ENCODE measurements at places on chromosomes 6 and 20.

DNA sequence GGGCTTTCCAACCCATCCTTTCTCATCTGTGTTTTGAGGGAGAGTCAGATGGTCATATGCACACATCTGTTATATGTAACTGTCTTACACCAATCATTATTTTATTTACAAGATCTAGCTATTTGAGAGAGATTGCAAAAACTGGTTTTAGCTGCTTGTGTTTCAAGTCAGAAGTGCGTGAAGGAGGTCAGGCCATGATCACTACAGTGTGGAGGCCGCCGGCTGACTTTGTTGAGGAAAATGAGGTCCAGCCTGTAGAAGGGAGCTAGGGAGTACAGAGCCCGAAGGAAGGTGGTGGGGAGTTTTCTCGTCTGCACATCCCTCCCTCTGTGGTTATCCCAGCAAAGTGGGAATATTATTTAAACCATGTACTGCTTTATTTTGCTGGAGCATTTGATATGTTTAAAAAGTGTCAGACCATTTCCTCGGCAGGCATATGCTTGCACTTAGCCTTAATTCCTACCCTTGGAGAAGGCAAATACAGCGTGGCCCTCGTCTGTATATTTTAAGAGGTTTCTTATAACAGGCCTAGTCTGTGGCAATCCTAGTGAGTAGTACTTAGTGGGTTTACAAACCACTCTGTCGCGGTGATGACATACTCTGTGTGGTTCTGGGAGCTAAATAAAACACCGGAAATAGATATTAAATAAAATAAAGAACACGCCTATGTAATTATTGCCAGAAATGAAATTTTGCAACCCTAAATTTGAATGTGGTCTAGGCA, 95.6 kb downstream of the UST start:
- DNase-seq = no peak

DNA sequence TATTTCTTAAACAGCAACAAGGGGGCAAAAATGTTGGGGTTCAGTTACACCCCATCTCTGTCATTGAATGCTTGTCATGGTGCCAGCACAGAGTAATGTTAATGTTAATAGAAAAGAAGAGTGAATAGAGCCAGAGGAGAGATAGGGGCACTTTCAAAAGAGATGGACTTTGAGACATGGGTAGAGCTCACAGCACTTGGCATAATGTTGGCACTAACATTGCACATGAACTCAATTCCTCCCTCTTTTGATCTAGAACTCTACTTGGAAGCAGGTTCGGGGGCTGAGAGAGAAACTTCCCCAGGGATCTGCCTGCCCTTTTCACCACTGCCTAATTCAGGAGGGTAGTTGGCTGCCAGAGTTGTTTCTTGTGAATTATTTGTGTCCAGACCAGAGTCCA, 284.6 kb upstream of the PRND start:
- no peak for DNase-seq

GRCh38 chr6:124040655-124041054, 237.0 kb downstream of the NKAIN2 start:
- no peak for DNase-seq

DNA sequence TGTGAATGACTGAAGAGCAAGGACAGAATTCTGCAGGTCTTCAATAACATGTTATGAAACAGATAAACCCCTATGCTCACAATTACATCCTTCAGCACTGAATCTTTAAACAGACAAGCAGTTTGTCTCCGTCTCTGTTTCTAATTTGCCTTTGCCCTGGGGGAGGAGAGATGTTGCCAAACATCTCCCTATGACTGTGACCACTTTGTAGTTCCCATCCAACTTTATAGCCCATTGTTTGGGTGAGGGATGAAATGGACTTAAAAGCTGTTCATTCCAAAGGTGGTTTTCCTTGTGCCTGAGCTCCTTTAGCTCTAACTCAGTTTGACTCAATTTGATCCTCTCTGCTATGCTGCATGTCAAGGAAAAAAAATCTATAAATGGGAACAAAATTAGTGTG, 19.5 kb upstream of the ADTRP start:
- no peak for DNase-seq

DNA sequence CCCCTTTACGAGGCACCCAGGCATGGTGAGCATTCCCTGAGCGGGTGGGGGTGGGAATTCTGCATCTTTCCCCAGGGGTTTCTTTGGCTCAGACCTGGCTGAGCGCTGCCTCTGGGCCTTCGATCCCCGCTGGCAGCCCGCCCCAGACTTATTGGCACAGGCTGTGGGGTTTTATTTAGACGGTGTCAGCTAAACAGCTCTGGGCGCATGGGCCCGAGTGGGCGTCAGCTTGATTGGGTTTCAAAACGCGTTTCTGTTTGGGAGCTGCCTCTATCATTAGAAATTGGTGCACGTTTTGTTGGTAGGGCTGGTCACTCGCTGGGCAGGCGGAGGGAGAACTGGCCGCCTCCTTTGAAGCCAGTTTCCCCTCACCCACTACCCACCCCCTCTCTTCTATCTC, 21.0 kb downstream of the PMEPA1 start:
- DNase-seq = no peak

- no peak for DNase-seq
These were observed 22.0 kb downstream of the KIF13A start for GRCh38 chr6:17965397-17965796.

GRCh38 chr6:19380293-19380692, 456.9 kb upstream of the ID4 start:
- DNase-seq = no peak

DNA sequence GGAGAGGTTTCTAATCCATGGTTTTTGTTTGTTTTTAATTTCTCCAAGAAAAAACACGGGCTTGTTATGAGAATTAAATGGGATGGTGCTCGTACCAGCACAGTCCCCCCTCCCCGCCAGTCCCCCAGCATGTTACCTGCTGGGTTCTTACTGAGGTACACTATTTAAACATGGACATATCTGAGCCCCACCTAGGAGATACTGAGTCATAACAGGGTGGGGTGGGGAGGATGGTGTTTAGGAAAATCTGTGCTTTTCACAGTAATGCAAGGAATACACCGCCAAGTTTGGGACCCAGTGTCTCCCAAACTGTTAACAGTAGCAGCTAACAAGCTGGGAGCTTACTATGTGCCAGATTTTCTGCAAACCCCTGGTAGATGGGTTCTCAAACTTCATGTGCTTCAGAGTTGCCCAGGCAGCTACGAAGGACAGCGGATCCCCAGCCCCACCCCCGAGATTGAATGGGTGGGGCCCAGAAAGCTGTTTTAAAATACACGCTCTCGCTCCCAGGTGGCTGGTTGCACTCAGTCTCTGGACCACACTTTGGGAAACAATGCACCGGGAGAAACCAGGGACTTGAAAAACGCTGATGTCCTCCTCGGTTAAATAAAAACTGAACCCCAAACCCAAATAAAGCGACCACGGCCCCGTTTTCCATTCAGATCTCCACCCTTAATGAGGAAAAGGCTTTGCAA, 995 bp downstream of the ZFP64 start:
- no peak for DNase-seq

GRCh38 chr6:166439366-166440091, 56.8 kb upstream of the MPC1 start:
- DNase-seq = no peak

GRCh38 chr20:57175397-57176010, 90.9 kb downstream of the BMP7 start:
- DNase-seq = no peak

GRCh38 chr6:158016571-158017383, 35.1 kb downstream of the SYNJ2 start:
- DNase-seq = no peak

- no peak for DNase-seq
These were observed 121.5 kb downstream of the PAX1 start for GRCh38 chr20:21826976-21827375.

All from stimulated activated naive CD4-positive, alpha-beta T cell (primary cell).